ENCODE measurements at places on chromosomes 12 and 14.

DNA sequence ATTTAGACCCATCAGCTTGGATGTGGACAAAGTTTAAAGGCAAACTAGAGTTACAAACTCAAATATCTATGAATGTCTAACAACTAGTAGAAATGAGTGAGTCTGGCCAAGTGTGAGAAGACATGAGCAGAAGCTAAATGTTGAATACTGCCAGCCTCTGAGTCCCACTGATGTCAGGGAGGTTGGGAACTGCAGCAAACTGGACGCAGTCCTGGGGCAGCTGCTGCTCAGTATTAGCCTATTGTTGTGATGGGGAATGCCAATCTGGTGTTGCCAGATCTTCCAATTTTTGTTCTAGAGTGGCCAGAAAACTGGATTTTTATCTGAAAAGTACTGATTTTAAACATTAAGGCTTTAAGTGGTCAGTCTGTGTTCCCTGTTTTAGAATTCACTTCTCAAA, 770.4 kb upstream of the STXBP6 start:
- no peak for DNase-seq

- no peak for DNase-seq
Observed at GRCh38 chr12:38892087-38892786, 13.2 kb downstream of the CPNE8 start.

- no peak for DNase-seq
Observed at GRCh38 chr12:16130343-16130742, 147.1 kb downstream of the SLC15A5 start.

GRCh38 chr12:110555577-110556406, 27.3 kb downstream of the PPTC7 start:
- peak; percentile 85 for DNase-seq

DNA sequence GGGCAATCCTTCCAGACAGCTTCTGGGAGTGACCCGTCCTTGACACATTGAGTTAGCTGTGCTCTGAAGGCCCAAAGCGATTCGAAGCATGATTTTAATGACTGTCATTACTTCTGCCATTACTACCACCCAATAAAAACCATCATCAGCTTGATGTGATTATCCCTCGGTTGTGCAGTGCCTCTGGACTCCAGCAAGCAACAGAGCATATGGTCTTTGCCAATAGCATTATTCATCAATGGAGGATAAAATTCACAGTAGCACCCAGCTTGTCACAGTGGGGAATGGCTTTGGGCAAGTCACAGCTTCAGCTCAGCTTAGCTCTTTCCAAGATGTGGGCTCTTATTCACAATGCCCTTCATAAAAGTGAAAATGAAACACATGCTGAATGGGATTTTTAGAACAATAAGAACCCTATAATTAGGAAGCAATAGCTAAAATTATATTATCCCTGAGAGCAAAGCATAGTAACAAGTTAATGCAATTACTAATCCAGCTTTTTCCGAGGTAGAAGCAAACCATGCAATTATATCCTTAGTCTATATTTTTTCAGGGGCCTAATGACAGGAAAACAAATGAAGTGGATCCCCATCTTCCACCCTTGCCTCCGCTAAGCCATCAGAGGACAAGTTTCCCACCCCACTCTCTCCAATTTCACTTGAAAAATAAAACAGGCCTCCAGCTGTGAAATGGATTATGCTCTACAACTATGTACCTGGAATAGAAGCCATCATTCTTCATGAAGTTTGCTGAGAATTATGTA, 163.0 kb upstream of the EEA1 start:
- no peak for DNase-seq

- DNase-seq = no peak
Observed at GRCh38 chr12:18277196-18277595, 15.9 kb downstream of the PIK3C2G start.

DNA sequence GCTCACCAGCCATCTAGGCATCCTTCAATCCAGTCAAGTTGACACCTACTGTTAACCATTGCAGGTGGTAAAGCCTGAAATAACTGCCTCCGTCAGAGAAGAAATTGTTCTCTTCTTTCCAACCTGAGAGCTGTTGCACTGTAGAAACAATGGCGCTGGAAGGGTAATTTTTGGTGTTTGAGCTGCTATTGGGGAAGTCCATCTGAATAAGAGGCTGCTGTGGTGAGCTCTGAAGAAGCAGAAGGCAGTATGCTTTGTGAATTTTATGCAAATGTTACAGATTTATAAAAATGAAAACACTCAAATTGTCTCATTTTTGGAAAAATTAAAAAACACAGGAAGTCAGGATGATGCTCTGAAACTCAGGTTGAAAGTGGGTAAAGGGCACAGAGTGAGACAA, 60.2 kb downstream of the SNAPC1 start:
- DNase-seq = no peak

GRCh38 chr14:101005447-101005846, 101.9 kb upstream of the RTL1 start:
- no peak for DNase-seq

- no peak for DNase-seq
Observed at GRCh38 chr14:89415159-89415558, 1.9 kb downstream of the FOXN3 start.

- peak; percentile 88 for DNase-seq
Observed at GRCh38 chr12:111412007-111412829, 6.5 kb downstream of the SH2B3 start.

DNA sequence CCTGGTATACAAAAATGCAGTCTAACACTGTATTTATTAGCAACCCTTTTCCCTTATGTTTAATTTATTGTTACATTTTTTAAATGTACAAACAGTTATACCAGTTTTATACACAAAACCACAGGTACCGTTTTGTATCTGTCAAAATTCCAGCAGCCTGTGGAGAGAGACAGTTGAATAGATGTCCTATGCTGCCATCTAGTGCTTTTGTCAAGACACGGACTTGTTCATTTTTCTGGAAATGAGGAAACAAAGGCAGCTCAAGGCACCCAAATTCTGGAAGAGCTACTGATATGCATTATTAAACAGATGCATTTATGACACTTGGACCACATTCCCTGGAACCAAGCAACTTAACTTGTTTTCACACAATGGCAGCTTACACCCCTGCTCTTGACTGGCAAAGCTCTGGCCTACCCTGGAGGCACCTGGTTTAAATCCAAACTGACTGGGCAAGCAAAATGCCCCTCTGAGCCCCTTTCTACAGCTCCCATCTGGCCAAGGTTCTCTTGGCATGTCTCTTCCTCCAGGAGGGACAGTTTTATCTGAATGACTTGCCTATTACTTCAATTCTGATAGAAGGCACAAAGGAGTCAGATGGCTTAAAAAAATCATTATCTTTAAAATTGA, 286.9 kb upstream of the PRKD1 start:
- peak; percentile 26 for DNase-seq

DNA sequence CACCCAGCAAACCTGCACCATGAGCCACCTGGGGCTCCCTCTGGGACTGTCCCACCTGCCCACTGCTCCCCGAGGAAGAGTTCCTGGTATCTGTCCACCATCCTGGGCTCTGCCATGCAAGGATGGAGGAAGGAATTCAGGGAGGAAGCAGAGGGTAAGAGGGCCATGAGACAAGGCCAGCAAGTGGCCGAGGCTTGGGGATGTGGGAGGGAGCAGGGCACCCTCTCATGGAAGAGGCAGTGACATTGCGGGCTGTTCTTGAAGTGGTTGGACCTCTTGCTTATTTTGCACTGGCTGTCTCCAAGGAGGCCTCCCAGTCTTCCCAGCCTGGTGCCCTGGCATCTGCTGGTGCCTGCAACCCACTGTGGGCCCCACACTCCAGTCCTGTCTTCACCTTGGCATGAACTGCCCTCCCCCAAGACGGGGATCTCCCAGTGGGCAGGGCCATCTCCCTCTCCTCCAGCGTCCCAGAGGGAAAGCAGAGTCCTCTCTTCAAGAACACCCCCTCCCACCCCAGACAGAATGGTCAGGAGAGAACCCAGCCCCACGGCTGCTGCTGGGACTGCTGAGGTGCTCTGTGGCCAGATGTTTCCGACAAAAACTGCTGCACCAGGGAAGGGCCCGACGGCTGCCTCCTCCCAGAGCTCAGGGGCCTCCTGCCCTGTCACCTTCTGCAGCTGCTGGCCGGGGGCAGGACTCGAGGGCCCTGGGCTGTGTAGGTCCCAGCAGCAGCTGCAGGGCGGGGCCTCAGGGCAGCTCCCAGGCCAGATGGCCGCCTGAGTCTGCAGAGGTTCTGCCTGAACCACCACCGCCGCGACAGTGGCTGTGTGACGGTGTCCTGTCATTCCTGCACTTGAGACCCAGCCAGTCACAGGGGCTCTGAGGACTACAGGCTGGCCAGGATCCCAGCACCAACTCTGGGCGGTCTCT, 1.8 kb upstream of the AKT1 start:
- peak; percentile 94 for DNase-seq

DNA sequence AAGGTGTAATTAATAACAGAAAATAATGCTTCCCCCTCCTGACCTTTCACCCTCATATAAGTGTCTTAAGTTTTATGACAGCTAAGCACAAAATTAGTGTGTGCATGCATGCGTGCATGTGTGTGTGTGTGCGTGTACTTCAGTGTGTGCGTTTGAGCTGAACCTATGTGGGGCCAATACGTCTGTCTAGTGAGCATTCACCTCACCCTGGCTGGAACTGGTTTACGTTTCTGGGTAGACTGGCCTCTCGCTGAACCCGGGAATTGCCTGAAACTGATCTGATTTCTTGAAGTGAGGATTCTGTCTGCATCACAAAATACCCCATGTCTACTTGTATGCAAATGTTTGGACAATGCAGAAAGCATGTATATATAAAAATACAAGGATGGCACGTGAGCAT, 68.2 kb upstream of the TBX3 start:
- no peak for DNase-seq

- DNase-seq = no peak
Observed at GRCh38 chr14:32826404-32827082, 112.1 kb upstream of the NPAS3 start.

DNA sequence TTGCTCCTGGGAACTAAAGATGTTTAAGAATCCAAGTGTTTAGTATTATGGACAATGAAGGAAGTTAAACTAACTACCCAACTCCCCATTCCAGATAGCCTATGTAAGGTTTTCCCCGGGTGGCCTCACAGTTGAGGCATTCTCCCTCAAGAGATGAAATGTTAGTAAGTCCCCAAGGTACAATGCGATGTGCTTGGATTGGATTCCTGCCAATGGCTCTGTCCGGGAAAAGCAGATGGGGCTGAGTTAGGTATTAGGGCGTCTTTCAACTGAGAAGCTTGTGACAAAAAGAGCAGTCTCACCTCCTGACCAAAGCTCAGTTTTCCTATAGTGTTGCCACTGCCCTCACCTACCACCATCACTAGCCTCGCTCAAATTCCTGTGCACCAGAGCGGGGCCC, 64.8 kb upstream of the E2F7 start:
- DNase-seq = peak; percentile 15

DNA sequence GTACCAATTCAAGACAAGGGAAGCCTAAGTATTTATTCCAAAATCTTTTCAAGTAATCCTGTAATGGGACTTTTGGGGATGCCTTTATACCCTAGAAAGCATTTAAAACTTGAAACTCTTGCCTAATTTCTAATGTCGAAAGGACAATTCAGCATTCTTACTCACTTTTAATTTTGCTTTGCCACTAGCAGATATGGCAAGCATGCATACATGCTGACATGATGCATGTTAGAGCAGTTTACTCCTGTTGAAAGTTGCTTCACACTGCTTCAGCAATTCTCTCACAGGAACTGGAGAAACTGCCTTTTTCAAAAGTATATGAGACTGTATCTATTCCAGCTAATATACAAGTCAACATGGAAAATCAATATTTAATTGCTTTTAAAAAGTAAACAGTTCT, 79.9 kb downstream of the TAOK3 start:
- DNase-seq = no peak

GRCh38 chr14:95362138-95362494, 42.4 kb upstream of the CLMN start:
- no peak for DNase-seq

DNA sequence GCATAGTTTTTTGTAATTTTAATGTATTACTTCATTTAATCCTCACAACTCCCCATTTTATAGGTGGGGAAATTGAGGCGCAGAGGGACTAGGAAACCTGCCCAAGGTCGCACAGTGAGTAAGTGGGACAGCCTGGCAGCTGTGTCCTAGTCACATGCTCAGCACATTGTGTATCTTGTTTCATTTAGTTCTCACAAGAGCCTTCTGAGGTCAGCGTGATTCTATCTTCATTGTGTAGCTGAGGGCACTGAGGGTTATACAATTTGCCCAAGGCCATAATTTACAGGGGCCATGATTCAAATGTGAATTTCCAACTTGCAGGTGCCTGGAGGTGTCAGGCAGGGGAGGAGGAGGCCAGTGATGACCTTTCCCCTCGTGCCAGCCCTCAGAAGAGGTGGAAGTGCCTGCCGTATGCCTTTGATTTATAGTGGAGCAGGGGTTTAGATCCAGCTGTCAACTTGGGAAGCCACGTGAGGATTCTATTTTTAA, 30.3 kb upstream of the SMOC1 start:
- DNase-seq = no peak

DNA sequence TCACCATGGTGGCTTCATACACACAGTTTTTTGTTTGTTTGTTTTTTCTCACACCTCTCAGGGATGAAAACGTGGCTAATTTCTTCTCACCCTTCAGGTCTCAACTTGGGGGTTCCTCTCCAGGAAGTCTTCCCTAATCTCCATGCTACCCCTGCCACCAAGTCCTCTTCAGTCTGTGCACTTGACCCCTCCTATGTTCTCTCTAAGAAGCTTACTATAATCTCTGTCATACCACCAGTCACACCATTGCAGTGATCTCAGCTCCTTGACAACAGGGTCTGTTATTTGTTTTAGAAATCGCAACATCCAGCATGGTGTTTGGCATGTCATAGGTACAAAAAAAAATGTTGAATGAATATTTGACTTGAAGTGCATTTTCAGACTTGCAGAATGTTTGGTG, 83.4 kb downstream of the PRORP start:
- DNase-seq = no peak

DNA sequence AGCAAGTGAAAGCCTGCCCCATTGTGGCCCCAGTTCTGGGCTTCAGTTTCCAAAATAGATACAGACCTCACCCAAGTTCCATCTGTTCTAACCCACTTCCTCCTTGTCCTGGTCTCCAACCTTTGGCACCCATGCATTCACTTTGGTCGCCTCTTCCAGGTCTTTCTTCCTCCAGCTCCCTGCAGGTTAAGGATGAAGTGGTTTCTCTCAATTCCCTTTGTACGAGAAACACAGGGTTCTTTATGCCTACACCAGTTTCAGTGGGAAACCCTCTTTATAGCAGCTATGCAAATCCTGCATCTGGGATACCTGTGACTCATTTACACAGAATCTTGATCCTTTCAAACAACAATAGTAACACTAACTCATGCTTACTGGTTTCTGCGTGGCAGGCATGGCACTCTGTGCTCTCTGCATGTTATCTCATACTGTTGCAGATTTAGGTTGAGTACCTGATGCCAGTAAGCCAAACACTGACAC, 110.6 kb upstream of the AMIGO2 start:
- DNase-seq = no peak

GRCh38 chr12:82481954-82482353, 123.6 kb downstream of the METTL25 start:
- no peak for DNase-seq

Measured in osteoblast (primary cell).